Fibroblast of villous mesenchyme (primary cell): ENCODE measurements at places on chromosomes 2 and 18. TPM values are rescaled to one million over a fixed set of nuclear protein-coding genes. Genes with fewer than 3 reads are reported as not detected.
A peak's percentile ranks its signal among the peaks of the same experiment; 100 is the strongest.

Gene POLR1B
- total RNA-seq = 14.8 and 16.0 TPM in 2 replicates

Gene HS6ST1
- 17.1 and 19.9 TPM in 2 replicates for total RNA-seq

Gene POTEJ
- not detected in 2 replicates for total RNA-seq

Gene TFPI
- 110 and 126 TPM in 2 replicates for total RNA-seq

Gene RSAD2
- 0.64 and 1.3 TPM in 2 replicates for total RNA-seq

Gene ZEB2
- total RNA-seq = 40.6 and 50.1 TPM in 2 replicates

Gene CTLA4
- total RNA-seq = not detected in 2 replicates

Gene SKA1
- 9.0 and 13.4 TPM in 2 replicates for total RNA-seq

Gene EVX2
- total RNA-seq = under 0.01 TPM in 1 of 2 replicates, not detected in the other

Gene CRYGD
- total RNA-seq = not detected in 2 replicates

Gene GALNT5
- total RNA-seq = 7.7 and 17.3 TPM in 2 replicates

GRCh38 chr2:42238644-42239288 is 69.6 kb downstream of the EML4 start:
- DNase-seq = peak; percentile 47

GRCh38 chr2:186349508-186349907 is 136.6 kb upstream of the ZC3H15 start:
- DNase-seq = peak; percentile 65

GRCh38 chr2:68946117-68946516 is 6.6 kb downstream of the GKN2 start:
- DNase-seq = no peak

DNA sequence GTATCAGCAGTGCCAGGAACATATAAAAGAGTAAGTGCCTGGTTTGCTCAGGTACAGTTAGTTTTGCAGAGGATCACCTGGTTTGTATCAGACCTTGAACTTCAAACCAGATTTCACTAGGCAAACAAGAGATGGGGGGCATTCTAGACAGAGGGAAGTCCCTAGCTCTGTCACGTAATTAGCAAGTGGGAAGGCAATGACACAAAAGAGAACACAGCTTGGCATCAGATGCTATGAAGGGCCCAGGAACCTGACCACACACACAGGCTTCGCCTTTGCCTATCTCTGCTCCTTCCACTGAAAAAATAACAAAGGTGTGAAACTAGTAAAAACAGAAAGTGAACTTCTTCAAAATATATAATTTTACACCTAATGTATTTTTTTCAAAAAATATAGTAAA is 62.6 kb downstream of the CERKL start:
- no peak for DNase-seq

- peak; percentile 84 for DNase-seq
Measured at GRCh38 chr2:201130524-201131186, 14.7 kb downstream of the CFLAR start.

GRCh38 chr2:240579771-240580614 is 6.5 kb upstream of the CAPN10 start:
- DNase-seq = peak; percentile 95

- DNase-seq = no peak
Measured at GRCh38 chr18:41933778-41934177, 21.3 kb upstream of the PIK3C3 start.

DNA sequence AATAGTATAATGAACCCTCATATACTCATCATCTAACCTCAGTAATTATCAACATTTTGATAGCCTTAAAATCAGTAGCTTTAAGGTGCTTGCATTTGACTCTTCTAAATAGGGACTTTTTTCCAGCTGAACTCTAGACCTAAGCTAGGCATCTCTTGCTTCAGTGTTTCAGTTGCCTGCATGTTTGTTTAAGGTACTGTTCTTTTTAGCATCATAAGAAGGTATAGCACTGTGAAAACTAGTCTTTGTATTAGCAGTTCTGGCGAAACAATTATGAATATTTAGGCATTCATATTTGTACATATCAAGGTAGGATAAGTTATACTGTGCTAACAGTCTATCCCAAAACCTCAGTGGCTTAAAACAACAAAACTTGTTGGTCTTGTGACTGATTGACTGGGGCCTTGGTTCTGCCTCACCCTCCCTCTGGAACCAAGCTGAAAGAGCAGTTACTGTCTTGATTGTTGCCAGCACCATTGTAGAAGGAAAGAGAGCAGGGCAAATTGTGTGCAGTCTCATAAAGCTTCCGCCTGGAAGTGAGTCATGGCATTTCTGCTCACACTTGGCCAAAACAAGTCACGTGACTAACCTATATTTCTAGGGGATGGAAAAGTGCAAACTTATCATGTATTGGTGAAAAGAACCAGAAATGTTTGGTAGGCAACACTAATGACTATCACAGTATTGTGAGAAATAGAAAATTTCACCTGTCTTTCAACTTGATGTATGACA is 24.3 kb downstream of the GALNT1 start:
- no peak for DNase-seq

DNA sequence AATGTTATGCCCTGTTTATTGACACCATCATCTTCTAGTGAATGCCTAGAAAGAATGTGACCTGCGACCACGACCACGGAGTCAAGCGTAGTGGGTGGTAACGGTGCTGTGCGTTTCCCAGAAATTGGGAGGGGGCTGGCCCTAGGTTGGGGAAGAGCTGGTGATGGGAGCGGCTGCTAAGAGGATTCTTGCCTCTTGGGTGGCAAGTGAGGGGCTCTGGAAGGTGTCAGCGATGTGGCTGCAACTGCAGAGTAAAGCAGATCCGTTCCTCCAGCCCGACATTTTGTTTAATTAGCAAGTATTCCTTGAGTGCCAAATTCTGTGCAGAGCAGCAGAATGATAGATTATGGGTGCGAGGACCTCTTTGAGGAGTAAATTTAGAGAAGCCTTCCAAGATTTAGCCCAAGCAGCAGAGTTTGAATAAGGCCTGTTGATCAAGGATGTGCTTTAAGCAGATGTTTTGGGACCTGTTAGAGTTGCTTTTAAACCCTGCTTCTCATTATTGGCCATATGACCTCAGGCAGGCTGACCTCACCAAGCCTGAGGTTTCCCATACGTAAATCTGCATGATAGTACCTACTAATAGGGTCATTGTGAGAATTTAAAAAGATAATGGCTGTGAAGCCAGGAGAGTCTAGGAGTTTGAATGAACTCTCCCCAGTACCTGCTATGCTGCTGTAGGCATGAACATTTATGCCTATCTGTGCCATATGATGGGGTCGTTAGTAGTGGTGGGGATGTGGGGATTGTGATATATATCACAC is 287.7 kb downstream of the PTGR3 start:
- no peak for DNase-seq

GRCh38 chr2:127844973-127845372 is 13.0 kb downstream of the POLR2D start:
- no peak for DNase-seq

GRCh38 chr2:140643761-140644187 is 1487.0 kb downstream of the LRP1B start:
- no peak for DNase-seq

DNA sequence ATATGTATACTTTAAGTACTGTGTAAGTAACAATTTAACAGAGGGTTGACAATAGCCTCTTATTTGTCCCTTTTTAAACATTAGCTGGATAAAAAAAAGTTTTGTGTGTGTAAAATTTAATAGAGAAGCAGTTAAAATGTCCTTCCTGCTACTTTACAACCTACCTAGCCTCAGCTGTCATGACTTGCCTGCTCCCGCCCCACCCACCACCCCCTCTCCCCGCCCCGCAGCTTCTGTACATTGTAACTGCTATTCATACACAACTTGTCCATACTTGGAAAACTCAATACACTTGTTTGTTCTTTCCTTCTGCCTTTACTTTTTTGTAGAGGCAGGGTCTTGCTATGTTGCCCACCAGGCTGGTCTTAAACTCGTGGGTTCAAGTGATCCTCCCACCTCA is 19.5 kb downstream of the RELCH start:
- no peak for DNase-seq

GRCh38 chr18:22559414-22560274 is 141.9 kb upstream of the CTAGE1 start:
- peak; percentile 85 for DNase-seq

DNA sequence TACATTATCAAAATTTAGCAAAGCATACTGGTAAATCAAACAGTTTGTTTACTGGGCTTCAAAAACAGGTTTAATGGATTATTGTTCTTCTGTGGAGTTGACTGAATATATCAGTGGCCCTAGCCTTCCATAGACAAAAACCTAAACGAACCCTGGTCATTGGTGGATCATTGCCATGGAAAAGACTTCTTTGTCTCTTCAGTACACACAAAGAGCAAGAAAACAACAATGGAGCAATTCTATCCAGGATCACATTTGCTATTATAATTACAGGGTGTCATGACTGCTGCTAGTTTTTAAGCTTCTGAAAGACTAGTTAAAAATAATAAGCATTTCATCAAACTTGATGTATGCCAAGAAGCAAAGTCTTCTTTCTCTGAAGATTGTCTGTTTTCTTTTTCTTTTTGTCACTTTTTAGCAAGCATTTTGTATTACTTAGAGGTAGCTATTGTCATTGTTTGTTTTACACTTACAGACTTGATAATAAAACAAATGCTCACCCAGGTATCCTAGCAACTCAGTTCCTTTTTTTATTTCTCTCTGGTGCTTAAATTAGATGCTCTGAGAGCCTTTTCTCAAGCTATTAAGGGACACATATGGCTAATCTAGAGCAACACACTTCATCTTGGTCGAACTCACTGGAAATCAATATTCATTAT is 1228.7 kb upstream of the DDX18 start:
- no peak for DNase-seq

GRCh38 chr2:178363252-178363651 is 87.7 kb downstream of the PRKRA start:
- DNase-seq = peak; percentile 11

- DNase-seq = no peak
Measured at GRCh38 chr2:169172151-169172735, 102.9 kb downstream of the DHRS9 start.

GRCh38 chr2:147045113-147045512 is 799.7 kb upstream of the ACVR2A start:
- DNase-seq = peak; percentile 29

DNA sequence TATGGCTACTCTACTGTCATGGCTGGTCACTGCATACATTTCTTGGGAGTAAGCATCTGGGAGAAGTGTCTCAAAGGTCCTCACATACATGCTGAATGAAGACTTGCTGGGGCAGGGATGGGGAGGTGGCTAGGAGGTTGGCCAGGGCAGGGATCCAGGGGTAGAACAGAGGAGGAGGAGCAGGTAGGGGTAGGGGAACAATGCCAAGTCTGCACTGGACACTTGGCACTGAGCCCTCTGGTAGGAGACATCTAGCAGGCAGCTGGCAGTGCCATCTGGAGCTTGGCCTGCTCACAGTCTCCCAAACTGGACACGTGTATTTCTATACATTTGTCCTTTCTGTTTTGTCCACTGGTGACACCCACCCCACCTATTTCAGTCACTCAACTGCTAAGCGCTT is 62.7 kb upstream of the REV1 start:
- DNase-seq = no peak

DNA sequence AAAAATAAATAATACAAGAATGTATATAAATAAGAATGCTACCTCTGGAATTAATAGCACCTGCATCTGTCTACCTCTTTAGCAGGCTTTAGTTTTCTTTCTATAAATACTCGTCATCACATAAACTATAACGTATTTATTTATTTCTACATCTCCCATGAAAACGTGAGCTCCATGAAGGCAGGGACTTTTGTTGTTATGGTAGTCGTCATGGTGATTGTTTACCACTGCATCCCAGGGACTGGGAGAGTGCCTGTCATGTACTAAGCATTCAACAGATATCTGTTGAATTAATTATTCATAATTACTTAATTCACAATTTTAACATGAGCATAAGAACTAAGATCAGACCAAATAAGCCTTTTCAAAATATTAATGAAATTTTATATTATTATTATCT is 386.6 kb downstream of the NRXN1 start:
- no peak for DNase-seq
